Muscle of back (tissue), 13 donors: ENCODE measurements at places on chromosomes 11 and 22.

DNA sequence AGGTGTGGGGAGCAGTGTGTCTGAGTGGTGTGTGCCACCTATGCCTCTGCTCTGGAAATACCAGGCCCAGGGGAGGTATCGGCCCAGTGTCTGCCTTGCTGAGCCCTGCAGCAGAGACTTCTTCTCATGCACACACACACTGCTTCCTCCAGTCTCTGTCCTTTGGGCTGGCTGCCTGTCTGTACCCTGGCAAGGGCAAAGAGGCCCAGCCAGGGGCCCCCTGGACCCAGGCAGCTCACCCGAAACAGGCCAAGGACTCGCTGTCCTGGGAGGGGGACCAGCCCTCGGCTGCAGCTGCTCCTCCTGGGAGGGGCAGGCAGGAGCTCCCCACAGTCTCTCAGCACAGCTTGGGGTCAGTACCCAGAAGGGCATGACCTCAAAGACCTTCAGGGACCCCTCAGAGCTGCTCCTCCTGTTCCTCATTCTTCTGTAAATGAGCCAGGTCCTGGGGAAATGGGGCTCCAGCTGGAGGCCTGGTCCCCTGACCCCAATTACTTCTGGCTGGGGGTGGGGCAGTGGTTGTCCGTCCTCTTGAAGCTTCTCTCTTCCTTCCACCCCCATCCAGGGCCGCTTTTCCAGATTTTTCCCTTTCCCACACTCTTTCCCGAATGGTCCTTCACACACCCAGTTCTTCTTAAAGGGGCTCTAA, 24.5 kb upstream of the ALX4 start:
- no peak for DNase-seq

DNA sequence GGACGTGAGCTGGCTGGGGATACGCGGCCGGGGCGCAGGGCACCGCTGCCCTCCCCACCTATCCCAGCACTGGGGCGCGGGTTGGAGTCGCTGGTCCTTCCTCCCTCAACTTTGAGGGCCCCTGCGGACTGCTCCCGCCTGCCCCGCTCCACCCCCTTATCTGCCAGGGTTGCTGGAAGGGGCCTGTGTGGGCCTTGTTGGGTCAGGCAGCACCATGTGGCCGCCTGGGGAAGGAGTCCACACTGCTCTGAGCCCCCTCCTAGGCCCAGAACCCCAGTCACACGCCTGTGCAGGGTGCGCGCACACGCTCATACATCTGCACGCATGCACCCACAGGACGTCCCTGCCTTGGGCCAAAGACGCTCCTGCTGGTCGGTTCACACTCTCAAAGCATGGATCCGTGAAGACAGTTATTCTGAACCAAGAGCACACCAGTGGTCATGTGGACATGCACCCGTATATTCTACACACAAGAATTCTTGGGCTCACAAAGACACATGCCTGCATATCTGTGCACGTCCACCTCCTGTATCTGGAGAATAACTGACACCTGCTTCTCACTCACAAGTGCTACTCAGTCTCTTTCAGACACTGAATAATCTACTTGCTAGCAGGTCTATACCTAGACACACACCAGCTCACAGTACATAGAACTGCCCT, 710 bp downstream of the TUB start:
- DNase-seq = no peak

DNA sequence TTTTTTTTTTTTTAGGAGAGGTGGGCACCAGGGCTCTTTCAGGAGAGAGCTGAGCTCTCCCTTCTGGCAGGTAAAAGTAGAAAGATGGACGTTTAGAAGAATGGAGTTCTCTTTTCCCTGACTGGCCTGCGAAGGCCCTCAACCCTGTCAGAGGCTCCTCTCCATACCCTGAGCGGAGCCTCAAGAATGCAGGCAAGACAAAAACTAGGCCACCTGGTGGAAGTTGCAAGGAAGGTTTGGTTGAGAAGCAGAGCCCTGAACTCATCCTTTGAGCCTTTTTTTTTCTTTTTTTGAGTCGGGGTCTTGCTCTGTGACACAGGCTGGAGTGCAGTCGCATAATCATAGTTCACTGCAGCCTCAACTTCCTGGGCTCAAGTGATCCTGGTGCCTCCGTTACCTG, 1.4 kb downstream of the OTOG start:
- no peak for DNase-seq

DNA sequence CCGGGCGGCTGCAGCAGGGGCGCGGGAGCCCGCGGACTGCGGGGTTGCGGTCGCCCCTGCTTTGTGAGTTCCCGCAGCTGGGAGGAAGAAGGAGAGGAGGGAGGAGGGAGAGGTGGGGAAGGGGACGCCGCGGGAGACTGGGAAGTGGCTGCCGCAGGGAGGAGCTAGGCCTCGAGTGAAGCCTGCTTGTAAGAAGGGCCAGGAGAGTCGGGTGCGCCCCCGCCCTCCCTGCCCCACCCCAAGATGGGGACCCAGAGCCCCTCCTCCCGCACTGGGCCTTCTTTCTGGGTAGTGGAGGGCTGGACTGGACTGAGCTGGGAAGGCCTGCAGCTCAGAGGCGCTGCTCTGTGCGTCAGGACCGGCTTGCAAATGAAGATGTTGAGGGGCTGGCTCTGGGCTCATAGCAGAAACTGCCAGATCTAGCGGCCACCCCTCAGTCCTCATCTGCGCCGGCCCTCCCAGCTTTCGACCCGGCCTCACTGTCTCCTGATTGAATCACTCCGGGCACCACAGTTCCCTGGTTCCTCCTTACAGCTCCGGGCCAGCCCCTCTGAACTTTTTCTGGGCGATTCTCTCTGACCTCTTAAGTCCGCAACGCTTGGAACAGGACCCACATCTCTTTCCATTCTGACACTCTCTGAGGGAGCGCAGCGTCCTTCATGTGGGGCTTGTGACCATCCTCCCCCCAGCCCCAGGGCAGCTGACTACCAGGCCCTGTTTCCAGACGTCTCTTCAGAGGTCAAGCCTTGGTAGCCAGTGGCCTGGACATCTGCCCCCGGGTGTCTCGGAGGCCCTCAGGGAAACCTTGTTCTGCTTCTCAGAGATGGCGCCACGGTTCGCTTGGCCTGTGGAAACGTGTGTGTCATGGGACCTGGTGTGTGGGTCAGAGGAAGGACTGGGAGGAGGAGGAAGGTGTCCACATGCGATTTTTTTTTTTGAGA, 21.9 kb downstream of the SERPINH1 start:
- peak; percentile 97 for DNase-seq
